ENCODE measurements at places on chromosomes 16 and 17.

- no peak for DNase-seq
These were observed 535.1 kb downstream of the CDH11 start for GRCh38 chr16:64586781-64587180.

DNA sequence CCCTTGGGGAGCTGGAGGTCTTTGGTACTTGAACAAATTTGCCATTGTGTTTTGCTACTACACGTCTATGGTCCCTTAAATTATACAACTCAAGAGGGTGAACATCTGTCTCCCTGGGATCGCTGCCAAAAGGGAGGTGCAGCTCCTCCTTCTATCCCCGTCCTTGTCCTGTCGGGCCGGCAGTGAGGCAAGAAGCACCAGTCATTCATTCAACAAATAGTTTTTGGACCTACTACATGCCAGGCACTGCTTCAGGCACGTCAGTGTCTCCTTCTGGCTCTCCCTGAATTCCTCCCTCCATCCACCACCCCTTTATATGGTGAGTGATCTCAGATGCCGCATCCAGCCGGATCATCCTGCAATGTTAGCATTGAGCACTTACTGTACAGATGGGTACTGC, 2.2 kb upstream of the RPL38 start:
- no peak for DNase-seq

GRCh38 chr17:10051112-10051511, 146.0 kb upstream of the RCVRN start:
- DNase-seq, result no peak

DNA sequence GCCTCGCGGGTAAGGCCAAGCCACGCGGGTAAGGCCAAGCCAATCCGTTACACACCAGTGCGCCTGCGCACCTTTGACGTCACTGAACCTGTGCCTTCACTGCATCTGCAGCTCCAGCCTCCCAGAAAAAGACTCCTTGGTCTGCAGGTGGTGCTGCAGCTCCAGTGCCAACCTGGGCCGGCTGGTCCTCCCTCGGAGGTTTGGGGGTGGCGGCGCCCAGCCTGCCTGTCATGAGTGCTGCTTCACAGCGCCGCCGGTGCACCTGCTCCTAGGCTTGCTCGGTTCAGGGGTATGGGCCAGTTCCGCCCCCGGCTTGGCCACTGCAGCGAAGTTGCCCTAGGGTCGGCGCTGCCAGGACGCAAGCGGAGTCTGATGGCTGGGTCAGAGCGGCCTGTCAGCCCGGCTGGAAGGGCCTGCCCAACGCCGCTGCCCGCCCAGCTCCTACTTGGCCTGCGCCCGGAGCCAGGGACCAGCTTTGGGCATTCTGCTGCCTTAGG, 146.6 kb downstream of the USP22 start:
- DNase-seq, result peak; percentile 35

GRCh38 chr17:37089956-37090355, 141.2 kb downstream of the AATF start:
- peak; percentile 63 for DNase-seq

- DNase-seq, result no peak
These were observed 3.1 kb downstream of the TPPP3 start for GRCh38 chr16:67389911-67390815.

DNA sequence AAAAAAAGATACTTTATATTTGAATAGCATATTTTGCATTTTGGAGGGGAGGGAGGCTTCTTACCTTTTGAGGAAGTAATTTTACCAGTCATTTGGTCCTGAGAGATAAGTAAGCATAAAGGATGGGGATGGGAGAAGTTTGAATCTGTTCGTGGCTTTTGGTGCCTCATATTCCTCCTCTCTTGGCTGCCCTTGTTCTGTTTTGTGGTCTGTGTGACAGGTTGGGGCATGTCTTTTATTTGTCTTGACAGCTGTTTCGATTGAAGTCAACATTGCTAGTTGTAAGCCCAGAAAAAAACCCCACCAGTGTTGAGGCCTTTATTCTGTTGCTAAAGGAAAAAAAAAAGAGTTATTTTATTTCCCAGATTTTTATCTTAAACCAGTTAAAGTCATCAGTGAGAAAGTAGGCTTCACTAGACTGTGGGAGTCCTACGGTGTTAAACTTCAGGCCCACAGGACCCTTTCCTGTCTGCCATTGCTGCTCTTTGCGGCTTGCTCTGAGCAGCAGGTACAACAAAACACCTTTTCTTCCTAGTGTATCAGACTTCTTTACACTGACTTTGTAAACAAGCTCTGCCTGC, 11.4 kb downstream of the SLC7A6 start:
- DNase-seq, result no peak

DNA sequence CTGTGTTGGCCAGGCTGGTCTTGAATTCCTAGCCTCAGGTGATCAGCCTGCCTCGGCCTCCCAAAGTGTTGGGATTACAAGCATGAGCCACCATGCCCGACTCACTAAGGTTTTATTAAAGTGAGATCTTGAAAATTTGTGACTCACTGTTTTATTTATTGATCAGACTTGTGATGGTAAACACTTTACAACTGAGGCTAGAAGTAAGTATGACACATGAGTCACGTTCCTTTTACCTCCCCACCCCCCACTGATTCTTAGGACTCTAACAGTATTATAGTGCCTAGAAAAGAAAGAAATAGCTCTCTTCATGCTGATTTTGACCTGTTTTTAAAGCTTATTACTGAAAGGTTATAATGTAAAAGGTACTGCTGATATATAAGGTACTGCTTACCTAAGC, 160.6 kb downstream of the TANC2 start:
- no peak for DNase-seq

DNA sequence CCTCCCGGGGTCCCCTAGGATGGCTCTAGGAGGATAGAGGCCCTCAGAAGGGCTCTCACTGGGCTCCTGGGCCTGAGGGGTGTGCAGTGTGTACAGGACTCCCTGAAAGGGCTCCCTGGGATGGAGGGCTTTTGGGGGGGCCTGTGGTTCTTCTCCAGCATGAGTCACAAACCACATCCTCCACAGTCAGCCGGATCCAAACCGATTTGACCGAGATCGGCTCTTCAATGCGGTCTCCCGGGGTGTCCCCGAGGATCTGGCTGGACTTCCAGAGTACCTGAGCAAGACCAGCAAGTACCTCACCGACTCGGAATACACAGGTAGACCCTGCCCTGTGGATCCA, 4.5 kb downstream of the TRPV2 start:
- DNase-seq, result no peak

GRCh38 chr16:1950559-1950958, 3.9 kb downstream of the RPL3L start:
- DNase-seq, result no peak

GRCh38 chr16:3484318-3485096, 10.8 kb downstream of the C16orf90 start:
- no peak for DNase-seq

DNA sequence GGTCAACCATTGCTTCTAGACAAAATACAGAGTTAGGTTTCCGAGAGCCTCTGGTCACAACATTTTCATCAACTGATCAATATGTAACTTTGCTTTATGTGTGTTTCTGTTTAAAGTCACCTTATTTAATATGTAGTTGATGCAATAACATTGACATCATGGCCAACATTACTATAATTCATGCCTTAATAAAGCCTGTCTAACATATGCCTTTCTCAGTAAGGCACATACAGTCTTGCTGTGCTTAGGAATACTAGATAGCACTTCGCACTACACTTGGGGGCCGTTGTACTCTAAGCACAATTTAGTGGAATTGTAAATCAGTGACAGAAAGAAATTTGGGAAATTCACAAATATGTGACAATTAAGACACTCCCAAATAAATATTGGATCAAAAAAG, 9.6 kb upstream of the SCNN1G start:
- no peak for DNase-seq

GRCh38 chr17:15432807-15433611, 34.4 kb downstream of the CDRT4 start:
- no peak for DNase-seq

GRCh38 chr17:66397486-66397885, 95.1 kb downstream of the PRKCA start:
- DNase-seq, result no peak

- no peak for DNase-seq
These were observed 37.8 kb downstream of the GLG1 start for GRCh38 chr16:74568961-74569631.

- no peak for DNase-seq
These were observed 113.8 kb downstream of the SOCS1 start for GRCh38 chr16:11142261-11142630.

- DNase-seq, result no peak
These were observed 39.5 kb downstream of the DYNLRB2 start for GRCh38 chr16:80580109-80580832.

DNA sequence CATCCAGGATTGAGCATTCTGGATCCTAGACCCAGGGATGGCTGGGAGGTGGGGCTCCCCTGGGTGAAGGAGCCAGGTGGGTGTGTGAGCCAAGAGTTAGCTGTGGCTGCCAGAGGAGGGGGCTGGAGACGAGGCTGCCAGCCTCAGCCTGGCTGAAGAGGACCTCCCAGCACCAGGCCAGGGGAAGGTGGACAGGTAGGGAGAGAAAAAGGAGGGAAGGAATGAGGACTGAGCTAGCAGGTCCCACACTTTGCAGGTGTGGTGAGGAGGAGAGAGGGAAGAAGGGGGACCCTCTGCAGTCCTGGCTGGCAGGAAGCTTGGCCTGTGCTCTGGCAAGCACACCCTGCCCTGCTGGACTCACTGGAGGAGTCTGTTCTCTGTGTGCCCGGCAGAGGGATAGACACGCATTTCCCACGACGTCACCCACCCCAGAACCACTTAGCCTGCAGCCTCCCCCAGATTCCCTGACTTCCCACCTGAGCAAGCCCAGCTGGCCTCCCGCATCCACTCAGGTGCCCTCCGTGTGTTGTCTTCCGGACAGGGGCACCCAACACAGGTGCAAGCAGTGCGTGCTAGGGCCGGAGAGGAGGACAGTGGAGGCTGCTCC, 42.0 kb downstream of the SOCS3 start:
- no peak for DNase-seq

- DNase-seq, result no peak
These were observed 262.3 kb downstream of the C16orf95 start for GRCh38 chr16:87054856-87055255.

DNA sequence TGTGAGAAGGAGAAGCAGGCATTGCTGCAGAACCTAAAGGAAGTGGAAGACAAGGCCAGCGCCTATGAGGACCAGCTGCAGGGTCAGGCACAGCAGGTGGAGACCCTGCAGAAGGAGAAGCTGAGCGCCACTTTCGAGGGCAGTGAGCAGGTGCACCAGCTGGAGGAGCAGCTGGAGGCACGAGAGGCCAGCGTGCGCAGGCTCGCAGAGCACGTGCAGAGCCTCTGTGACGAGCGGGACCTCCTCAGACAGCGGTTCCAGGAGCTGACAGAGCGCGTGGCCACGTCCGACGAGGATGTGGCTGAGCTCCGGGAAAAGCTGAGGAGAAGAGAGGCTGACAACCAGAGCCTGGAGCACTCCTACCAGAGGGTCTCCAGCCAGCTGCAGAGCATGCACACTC, 41.5 kb downstream of the PLD6 start:
- DNase-seq, result no peak

DNA sequence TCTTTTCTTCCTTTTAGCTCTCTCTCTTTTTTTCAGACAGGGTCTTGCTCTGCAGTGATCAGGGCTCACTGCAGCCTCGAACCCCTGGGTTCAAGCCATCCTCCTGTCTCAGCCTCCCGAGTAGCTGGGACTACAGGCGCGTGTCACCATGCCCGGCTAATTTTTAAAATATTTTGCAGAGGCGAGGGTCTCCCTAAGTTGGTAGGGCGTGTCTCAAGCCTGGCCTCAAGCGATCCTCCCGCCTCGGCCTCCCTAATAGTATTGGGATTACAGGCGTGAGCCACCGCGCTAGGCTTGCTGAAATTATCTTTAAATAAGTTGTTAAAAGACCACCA, 797 bp upstream of the SNX11 start:
- DNase-seq, result no peak

- DNase-seq, result no peak
These were observed 94.8 kb upstream of the PLCG2 start for GRCh38 chr16:81684242-81684837.

DNA sequence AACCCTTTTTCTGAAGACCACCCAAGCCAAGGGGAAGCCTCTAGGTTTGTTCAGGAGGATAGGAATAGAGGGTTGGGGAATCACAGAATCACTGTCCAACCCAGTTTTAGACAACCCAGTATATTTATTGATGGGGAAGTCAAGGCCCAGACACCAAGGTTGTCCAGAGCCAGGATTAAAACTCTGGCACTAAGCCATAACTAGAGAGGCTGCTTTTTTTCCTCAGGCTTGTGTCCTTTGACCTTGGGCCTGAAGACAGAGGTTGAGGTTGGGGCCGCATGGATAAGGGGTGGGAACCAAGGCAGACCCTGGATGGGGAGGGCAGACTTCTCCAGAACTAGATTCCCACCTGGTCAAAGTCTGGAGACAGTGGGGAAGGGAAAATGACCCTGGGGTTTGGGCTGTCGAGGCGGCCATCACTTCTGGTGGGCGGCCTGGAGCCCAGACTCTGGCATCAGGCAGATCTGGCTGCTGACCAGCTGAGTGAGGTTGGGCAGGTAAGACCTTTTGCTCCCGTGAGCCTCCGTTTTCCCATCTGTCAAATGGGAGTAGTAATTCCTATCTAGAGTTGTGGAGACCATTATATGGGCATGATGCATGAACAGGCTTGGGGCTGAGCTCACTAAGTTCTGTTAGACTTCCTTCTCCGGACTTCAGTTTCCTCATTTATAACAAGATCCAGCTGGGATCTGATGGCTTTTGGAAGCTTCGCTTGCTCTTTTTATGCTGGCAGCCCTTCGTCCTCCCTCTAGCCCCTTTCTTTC, 17.9 kb downstream of the IGFBP4 start:
- no peak for DNase-seq

- DNase-seq, result peak; percentile 46
These were observed 997 bp upstream of the CDH11 start for GRCh38 chr16:65122724-65123395.

GRCh38 chr17:72600934-72601333, 480.1 kb downstream of the SOX9 start:
- no peak for DNase-seq

- no peak for DNase-seq
These were observed 125.6 kb downstream of the GAS7 start for GRCh38 chr17:10072556-10073425.

GRCh38 chr17:57849163-57849873, 526 bp downstream of the MRPS23 start:
- peak; percentile 22 for DNase-seq

- DNase-seq, result no peak
These were observed 8.2 kb upstream of the RSKR start for GRCh38 chr17:28622186-28622585.

DNA sequence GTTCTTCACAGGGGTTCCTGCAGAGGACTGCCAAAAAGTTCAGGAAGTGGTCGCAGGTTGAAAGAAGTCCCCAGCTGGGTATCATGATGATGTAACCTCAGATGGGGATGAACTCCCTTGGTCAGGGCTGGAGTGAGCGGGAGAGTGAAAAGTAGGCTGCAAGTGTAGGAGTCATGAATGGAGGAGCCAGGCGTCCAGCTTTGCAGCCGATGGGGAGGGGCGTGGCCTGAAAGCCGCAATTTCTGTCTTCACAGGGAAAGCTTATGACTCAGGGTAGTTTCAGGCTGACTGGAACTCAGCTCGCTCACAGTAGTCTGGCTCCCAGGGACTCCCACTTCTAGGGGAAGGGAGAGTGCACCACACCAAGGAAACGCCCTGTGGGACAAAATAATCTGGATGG, 70.0 kb upstream of the HS3ST3A1 start:
- no peak for DNase-seq

GRCh38 chr17:71304498-71305158, 816.2 kb upstream of the SOX9 start:
- no peak for DNase-seq

GRCh38 chr17:30243568-30243967, 8.1 kb upstream of the SLC6A4 start:
- DNase-seq, result no peak

All from endothelial cell of umbilical vein (primary cell).